Osteocyte (in vitro differentiated cells): ENCODE measurements at places on chromosomes 6 and 20. TPM values are rescaled to one million over a fixed set of nuclear protein-coding genes. Genes with fewer than 3 reads are reported as not detected.

The TINAG gene
- total RNA-seq = not detected in 2 replicates

The PKHD1 gene
- total RNA-seq = not detected in 2 replicates

The TMEM74B gene
- total RNA-seq = not detected in 2 replicates

The SEMG1 gene
- not detected in 2 replicates for total RNA-seq

The SNX5 gene
- 140 and 147 TPM in 2 replicates for total RNA-seq

The VSX1 gene
- not detected in 2 replicates for total RNA-seq

The PTK6 gene
- total RNA-seq = 0.13 TPM in 1 of 2 replicates, not detected in the other

The CCR6 gene
- not detected in 2 replicates for total RNA-seq

The CCN5 gene
- 18.2 and 24.0 TPM in 2 replicates for total RNA-seq

The CDH26 gene
- total RNA-seq = 0.16 and 0.46 TPM in 2 replicates

DNA sequence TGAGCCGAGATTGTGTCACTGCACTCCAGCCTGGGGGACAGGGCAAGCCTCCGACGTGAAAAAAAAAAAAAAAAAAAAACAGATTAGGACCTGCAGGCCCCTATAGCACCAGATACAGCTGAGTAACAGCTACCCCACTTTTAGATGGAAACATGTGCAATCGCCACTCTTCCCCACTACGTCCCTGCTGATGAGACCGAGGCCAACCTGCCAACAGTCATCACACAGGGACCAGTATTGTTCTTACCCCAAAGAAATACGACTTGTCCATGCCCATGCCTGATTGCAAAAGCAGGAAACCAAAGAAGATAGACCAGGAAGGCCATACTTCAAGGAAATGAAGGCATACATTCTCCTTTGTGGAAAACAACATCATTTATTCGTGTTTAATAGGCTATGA lies 45.8 kb downstream of the ZMYND8 start:
- DNase-seq = no peak

- DNase-seq = no peak
Observed at GRCh38 chr6:107198631-107199416, 83.5 kb upstream of the BEND3 start.

GRCh38 chr6:32075781-32076180 lies 33.4 kb downstream of the TNXB start:
- DNase-seq = no peak

- no peak for DNase-seq
Observed at GRCh38 chr6:69584913-69585729, 211.7 kb downstream of the LMBRD1 start.

GRCh38 chr6:12324099-12324498 lies 33.9 kb downstream of the EDN1 start:
- peak; percentile 42 for DNase-seq

GRCh38 chr6:117409420-117409819 lies 16.3 kb downstream of the ROS1 start:
- no peak for DNase-seq

GRCh38 chr6:142417331-142417750 lies 115.5 kb downstream of the ADGRG6 start:
- no peak for DNase-seq

GRCh38 chr20:44946271-44946852 lies 13.8 kb downstream of the TOMM34 start:
- no peak for DNase-seq

GRCh38 chr20:57394121-57395082 lies 3.2 kb downstream of the RBM38 start:
- DNase-seq = no peak

DNA sequence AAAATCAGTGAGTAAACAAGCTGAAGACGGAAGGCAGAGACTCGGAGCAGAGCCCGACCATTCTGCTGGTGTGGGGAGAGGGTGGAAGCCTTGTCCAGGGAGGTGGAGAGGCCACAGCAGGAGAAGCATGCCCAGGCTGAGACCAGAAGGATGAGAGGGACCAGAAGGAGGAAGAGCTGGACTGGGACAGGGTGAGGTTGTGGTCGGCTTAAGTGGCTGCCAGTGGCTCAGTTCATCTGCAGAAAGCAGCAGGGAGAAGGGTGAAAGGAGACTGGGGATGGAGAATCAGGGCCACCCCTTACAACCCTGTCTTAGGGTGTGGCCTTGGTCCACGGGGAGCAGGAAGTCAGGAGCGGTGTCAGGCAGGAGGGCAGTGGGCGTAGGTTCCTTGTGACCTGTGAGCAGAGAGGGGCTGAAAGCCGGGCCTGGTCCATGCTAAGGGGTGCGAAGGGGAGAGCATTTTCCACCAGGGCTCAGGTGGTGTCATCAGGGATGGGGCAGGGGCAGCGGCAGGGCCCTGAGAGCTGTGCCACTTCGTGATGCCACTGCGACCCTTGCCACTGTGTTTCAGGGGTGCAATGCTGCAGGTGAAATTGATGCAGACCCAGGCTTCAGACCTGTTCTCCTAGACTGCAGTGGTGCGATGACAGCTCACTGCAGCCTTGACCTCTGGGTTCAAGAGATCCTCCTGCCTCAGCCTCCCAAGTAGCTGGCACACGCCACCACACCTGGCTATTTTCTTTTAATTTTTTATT lies 81.1 kb downstream of the TTLL2 start:
- DNase-seq = peak; percentile 80

- DNase-seq = no peak
Observed at GRCh38 chr20:57732226-57732625, 22.4 kb upstream of the PMEPA1 start.

- peak; percentile 44 for DNase-seq
Observed at GRCh38 chr6:169866668-169867521, 115.5 kb downstream of the ERMARD start.

DNA sequence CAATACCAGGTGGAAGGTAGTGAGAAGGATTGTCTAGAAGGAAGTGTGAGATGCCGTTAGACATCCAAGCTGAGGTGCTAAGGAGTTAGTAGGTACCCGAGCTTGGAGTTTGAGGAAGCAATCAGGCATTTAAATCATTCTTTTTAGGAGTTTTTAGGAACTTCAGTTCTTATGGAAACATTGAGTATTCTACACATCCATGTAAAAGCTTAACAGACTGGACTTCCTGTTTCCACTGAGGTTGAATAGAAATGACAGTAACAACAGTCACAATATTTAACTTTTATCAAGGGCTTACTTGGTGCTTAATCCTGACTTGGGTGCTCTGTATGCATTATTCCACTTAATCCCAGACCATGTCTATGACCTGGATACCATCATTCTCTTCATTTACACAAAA lies 136.4 kb downstream of the UST start:
- no peak for DNase-seq

- DNase-seq = no peak
Observed at GRCh38 chr6:20178327-20178726, 33.9 kb downstream of the MBOAT1 start.

DNA sequence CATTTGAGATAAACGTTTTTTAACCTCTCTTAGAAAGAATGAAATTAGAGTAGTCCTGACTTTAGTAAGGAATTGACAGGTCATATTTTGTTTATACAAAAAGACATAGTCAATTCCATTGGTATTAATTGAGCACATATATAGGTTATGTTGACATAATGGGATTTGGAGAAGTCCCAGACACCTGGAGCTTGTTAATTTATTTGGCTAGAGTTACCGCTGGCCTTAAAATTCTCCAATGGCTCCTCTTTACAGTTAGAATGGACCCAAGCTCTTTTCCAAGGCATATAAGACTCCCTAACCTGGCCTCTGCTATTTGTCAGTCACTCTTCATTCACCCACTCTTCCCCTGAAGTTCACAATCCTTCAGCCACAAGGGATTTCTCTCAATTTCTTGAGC lies 221.3 kb downstream of the CBLN4 start:
- no peak for DNase-seq

DNA sequence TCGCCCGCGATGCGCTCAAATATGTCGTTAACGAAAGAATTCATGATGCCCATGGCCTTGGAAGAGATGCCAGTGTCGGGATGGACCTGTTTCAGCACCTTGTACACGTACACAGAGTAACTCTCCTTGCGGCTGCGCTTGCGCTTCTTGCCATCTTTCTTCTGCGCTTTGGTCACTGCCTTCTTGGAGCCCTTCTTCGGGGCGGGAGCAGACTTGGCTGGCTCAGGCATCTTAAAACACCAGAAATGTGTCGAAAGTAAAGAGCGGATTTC lies 36.4 kb downstream of the HFE start:
- peak; percentile 88 for DNase-seq

DNA sequence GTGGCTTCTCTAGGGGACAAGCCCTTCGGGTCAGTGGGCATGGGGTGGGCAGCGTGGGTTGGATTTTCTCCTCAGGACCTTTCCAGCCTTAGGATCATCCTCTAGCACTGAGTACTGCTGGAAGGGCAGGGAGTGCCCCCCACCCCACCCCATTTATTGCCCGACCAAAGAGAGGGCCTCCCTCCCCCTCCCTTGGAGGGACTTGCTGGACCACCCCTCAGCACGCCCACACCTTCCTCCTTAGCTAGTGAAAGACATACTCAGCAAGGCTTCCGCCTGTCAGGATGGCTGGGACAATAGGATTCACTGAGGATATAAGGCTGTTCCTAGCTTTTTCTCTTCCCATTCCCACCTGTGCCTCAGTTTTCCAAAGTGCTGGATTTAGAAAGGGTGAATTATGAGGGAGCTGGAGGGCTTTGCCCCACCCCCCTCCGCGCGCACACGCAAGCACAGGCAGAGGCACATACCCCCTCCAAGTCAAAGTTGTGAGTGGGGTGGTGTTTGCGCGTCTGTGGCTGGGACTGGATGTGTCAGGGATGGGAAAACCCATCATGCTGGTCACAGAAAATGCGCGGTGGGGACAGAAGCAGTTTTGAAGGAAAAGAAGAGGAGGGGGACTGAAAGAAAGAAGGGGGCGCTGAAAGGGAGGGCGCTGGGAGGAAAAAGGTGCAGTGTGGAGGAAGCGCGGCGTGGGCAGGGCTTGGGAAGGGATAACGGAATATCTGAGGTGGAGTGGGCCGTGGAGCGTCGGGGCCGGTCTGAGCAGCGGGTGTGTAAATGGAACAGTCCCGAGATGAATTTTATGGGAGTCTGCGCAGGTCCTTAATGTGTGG lies 693 bp upstream of the SLC29A1 start:
- DNase-seq = no peak

- peak; percentile 68 for DNase-seq
Observed at GRCh38 chr6:170448751-170449630, 104.1 kb downstream of the PSMB1 start.

DNA sequence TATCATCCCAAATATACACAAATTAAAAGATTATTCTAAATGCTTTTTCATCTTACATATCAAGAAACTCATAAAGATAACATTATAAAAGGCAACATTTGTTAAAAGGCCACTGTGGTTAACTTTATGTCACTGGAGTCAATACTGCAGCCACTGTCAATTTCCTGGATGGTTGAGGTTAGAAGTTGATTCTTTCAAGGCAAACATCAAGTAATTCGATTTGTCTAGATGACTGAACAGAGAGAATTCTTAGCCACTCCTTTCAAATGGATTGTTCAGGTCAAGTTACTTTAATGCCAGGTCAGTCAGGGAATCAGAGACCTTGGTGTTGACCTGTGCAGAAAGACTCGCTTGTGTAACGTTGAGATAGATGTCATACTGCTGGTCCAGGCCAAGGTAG lies 44.4 kb upstream of the SIM1 start:
- DNase-seq = no peak

DNA sequence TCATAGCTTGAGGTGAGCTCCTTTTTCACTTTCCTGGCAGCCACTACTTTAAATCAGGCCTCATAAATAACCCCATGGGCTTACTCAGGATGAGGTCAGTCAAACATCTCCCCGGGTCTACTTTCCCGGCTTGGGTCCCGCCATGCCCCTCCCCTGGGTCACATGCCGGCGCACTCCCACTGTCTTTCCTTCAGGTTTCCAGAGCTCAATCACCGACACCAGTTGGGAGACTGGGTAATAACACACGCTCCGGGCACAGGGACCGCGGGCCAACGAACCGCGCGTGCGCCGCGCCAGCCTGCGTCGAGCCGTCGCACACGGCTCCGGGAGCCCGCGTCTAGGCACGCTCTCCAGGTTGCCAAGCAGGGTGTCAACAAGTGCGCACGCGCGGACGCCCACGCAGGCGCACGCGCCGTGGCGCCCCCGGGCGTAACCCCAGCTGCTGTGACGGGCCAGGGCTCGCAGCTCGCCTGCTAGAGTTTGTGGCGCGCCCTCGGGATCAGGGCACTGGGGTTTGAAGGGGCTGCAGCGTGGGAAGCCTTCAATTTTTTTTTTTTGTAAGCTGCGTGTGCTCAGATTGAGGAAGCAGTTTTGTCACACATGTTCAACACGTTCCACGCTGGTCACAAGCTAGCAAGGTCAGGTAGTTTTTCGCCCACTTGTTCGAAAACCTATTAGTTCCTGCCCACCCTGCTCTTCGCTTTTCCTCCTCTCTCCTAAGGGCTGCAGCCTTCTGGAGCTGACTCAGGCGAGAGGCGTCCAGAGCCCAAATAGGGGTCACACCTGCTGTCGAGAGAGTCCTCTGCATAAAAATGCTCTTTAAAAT lies 31.8 kb downstream of the TFAP2B start:
- no peak for DNase-seq

- no peak for DNase-seq
Observed at GRCh38 chr6:30005482-30005881, 55.6 kb upstream of the POLR1H start.

DNA sequence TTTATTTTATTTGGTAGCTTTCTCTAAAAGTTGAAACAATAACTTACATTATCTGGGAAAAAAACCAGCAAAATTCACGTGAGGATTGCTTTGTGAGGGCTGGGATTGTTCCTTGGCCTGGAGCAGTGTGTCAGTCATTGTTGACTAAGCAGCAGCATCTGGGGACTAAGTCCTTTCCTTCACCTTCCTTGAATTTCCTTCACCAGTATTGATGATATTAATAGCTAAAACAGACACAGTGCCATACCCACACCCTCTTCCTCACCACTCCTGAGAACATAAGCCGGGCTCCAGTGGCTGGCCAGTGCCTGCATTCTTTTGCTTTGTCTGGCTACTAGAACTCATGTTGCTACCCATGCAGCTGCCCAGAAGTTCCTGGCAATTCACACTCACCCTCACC lies 23.7 kb downstream of the PLCB1 start:
- DNase-seq = no peak

GRCh38 chr20:48406498-48406897 lies 421.3 kb downstream of the PREX1 start:
- no peak for DNase-seq
